ENCODE measurements at places on chromosomes 12 and 14.

- no peak for DNase-seq
Observed at GRCh38 chr12:46379352-46379751, 6.8 kb upstream of the SLC38A2 start.

DNA sequence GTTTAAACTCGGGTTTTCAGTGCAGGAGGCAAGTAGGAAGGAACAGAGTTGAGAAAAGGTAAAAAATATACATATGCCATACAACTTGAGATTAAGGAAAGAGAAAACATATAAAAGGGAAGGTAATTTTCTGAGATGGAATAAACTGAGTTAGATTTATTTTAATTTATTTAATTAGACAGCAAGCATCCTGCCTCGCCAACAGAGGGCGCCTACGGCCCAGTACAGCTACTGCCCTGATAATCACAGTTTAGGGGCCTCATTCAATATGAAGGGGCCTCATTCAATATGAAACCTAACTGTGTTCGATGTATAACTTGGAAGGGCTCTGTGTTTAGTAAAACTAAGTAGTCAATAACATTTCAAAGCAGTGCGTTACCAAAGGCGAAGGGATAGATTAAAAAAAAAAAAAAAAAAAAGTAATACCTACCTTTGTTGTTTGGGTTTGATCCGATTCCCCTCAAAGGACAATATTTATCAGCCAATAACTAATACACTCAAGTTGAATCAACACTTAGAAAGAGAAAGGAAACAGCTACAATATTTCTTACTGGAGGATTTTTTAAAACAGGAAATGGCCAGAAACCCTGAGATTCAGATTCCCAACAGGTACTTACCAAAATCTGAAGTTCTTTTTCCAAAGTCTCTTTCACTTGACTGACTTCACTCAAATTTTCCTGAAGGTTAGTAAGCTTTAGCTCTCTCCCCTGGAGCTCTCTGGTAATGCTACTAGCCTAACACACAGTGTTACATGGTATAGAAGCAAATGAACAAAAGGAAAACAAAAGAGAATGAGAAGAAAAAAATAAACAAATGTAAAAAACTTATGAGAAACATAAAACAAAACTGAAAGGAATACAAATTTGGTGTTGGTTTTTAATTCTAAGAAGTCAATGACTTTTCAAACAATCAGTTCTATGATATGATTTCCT, 70.0 kb upstream of the VPS33A start:
- no peak for DNase-seq

- no peak for DNase-seq
Observed at GRCh38 chr12:109735825-109736551, 22.4 kb downstream of the FAM222A start.

DNA sequence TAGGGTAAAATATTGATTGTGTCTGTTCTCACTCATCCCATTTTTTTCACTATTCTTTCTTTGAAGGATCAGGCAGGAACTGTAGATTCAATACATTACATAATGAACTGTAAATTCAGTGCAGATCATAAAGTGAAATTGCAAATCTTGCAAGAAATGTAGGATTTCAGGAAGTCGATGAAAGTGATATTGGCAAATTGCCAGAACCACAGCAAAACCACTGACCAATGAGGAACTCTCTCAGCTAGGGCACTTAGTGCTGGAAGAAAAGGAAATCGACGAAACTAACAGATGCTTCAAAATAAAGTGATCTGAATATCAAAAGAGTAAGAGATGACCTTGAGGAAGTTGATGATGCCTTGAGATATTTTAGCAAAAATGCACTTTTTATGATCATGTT, 157.6 kb downstream of the AACS start:
- DNase-seq, result no peak

DNA sequence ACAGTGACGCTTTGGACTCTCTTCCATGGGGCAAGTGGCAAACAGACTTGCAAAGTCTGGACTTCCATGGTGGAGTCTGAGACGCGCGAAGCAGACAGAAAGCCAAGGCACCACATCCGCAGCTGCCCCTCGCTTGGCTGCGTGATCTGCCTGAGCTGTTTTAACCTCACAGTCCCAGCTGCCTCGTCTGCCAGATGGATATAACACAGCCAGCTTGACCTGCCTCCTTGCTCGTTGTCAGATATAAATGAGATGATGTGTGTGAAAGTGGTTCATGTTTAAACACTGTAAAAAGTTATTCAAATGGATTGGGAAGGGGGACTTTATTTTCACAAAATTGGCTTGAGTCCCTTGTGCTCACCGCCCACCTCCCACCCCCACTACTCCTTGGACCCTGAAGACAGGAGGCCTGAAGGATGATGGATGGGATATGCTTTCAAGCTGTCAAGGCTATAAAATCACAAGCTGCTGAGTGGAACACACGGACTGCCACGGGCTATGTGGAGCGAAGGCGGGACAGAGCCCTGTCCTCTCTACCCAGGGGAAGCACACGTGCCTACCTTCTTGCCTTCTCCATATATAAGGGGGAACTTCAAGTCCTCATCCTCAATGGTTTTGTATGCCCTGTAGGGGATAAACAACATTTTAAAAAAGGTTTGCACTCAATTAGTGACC, 226.9 kb downstream of the MON2 start:
- no peak for DNase-seq

- DNase-seq, result no peak
Observed at GRCh38 chr12:10160617-10161385, 11.1 kb downstream of the OLR1 start.

DNA sequence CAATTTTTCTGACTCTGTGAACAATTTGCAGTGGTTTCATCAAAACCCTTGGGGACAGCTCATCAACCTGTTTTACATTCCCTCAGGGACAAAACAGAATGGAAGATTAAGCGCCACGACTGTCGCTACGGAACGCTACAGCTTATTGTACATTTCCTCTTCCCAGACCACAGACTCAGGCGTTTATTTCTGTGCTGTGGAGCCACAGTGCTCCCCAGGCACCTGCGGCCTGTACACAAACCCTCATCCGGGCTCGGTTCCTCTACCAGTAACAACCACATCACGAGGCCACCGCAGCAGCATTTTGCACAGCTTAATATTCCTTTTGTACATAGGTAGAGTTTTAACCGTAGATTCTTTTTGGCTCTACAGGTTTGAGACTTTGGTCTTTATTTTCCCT, 397.4 kb upstream of the OR4E1 start:
- DNase-seq, result no peak

DNA sequence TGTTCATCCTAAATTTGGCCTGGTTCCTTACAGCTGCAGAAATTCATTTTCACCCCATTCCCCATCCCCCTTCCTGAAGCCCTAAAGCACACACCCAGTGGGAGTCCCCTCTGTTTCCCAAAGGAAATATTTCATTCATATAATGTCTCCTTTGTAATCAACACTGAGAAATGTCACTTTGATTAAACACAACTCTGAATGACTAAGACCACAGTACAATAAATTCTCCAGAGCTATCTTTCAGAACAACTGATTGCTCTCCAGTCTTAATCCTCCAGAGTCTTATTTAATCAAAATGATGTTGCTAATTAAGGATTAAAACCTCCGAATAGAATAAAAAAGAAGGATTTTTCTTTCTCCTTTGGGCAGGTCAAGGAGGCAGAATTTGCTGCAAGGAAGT, 6.4 kb downstream of the SLC15A5 start:
- DNase-seq, result no peak

DNA sequence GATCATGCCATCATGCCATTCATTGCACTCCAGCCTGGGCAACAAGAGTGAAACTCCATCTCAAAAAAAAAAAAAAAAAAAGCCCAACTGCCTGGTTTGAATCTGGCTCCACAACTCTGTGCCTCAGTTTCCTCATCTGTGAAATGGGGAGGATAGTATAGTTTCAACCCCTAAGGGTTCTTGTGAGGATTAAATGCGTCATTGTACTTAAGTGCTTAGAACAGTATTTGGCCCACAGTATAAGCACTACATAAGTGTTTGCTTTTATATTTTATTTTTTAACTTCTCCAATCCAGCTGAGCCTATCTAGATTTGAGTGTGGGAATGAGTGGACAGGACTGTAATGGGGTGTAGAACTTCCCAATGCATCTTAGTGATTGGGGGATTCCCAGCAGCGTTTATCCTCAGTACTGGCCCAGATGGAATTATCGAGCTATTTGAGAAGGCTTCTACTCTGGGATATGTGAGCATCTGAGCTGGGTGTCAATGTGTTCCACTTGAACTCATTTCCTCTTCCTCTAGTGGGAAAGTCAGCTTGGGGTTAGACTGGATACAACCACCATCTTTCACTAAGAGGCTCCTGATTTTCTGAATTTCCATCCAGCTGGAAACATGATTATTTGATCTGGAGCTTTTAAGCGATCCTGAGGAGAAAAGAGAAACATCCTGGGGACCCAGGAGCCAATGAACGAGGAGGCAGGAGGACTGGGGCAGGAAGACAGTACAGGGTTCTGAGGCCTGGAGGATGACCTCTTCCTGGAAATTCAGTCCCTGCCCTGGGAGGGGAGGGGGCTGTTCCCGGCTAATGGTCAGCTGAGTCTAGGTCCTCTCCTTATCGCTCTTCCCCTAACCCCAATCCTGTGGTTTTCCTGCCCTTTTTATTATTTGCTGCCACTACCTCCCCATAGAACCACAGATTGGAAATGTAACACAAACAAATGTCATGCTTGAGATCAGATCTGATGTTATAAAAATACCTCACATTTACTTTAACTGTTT, 9.3 kb upstream of the ESPL1 start:
- DNase-seq, result no peak

DNA sequence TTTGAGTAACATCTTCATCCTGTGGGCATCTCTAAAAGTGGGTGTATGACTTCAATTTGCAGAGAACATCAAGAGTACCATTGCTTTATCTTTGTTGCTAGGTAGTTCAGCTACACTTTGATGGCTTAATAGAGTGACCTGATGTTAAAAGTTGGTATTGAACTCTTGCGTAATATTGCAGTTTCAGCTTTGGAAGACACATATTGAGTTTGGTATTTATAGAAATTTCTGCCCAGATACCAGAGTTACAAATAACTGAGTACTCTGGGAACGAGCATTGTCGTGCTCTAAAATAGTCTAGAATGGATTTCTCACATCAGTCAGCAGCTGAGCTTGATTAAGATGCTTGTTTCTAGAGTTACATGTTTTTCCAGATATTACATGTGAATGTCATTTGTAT, 24.8 kb upstream of the AKAP5 start:
- no peak for DNase-seq

DNA sequence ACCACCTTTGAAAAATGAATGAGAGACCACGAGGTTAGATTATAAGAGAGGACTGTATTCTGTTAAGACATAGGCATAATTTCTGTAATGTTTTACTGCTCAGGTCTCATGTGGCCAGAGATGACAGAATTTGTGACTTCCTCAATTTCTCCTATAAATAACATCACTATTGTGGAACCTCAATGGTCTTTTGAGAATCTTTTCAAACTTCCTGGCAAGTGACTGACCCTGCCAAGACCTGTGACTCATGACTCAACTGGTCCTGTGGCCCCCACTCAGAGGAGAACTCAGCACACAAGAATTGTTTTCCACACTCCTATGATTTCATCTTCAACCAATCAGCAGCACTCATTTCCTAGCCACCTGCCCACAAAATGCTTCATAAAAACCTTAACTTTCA, 508.2 kb upstream of the ATP2B1 start:
- no peak for DNase-seq

DNA sequence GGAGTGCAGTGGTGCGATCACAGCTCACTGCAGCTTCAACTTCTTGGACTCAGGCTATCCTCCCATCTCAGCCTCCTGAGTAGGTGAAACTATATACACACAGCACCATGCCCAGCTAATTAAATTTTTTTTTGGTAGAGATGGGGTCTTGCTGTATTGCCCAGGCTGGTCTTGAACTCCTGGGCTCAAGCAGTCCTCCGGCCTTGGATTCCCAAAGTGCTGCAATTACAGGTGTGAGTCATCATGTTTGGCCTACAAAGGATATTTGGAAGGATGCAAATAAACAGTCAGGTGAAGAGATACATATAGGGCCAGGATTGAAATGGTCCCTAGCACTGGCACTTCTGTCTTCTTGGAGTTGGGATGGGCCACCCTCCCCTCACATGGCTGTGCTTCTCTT, 23.9 kb downstream of the RCOR1 start:
- no peak for DNase-seq

GRCh38 chr14:23442721-23443356, 7.4 kb upstream of the MYH7 start:
- DNase-seq, result peak; percentile 95

DNA sequence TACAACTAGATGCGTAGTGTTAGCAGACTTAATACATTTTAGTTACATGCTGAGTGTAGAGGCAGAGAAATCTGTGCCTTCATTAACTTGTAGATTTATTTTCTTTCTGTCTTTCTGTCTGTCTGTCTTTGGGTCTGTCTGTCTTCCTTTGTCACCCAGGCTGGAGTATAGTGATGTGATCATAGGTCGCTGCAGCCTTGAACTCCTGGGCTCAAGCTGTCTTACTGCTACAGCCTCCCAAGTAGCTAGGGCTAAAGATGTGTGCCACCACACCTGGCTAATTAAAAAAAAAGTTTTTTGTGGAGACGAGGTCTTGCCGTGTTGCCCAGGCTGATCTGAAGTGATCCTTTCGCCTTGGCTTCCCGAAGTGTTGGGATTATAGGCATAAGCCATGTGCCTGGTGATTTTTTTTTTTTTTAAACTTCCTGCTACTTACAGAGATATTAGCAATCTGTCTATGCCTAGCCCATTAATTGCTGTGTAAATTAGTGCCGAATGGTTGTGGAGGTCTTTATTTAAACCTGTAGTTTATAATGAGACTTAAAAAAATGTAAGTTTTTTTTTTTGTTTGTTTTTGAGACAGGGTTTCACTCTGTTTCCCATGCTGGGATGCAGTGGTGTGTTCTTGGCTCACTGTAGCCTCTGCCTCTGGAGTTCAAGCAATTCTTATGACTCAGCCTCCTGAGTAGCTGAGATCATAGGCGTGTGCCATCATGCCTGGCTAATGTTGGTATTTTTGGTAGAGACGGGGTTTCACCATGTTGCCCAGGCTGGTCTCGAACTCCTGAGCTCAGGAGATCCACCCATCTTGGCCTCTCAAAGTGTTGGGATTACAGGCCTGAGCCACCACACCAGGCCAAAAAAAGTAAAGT, 22.8 kb downstream of the ERC1 start:
- DNase-seq, result no peak

DNA sequence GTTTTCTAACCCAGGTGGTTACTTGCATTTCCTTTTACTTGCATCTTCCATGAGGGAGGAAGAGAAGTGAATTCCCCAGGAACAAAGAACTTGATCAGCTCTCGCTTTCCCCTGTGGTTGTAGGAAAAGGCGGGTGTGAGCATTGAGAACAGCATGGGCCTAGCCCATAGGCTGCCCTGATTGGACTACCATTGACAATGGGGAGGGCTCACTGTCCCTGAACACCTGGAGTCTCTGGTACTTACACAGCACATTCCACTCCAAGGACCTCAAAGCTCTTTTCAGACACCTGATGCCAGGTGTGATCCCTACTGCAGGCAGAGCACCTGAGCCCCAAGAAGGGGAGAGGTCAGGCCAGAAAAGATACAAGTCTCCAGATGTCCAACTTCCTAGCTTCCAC, 25.0 kb downstream of the MAX start:
- no peak for DNase-seq

Measured in GOT3 (cell line).